KBM-7 (cell line): ENCODE measurements at places on chromosomes 13 and 19.

- no peak for DNase-seq
These were observed 744 bp downstream of the ZNF805 start for GRCh38 chr19:57241176-57241575.

DNA sequence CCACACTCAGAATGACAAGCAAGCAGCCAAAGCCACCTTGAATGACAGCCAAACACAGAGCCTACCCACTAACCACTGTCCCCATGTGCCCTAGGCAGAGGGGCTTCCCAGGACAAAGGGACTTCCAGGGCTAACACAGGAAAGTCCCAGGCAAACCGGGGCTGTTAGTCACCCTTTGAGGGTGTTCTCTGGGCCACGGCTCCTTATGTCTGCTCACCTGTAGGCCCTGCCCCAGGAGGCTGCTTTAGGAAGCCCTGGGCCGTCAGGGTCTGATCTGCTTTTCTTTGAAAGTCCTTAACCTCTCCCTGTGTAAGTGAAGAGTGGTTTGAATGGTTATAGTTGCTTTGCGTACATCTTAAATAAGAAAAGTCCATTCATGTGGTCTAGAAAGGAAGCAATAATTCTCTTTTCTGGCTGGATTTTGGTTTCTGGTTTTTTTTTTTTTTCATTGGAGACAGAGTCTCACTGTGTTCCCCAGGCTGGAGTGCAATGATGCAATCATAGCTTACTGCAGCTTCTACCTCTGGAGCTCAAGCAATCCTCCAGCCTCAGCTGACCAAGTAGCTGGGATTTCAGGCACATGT lies 161.4 kb downstream of the EFNB2 start:
- DNase-seq, result peak; percentile 11

DNA sequence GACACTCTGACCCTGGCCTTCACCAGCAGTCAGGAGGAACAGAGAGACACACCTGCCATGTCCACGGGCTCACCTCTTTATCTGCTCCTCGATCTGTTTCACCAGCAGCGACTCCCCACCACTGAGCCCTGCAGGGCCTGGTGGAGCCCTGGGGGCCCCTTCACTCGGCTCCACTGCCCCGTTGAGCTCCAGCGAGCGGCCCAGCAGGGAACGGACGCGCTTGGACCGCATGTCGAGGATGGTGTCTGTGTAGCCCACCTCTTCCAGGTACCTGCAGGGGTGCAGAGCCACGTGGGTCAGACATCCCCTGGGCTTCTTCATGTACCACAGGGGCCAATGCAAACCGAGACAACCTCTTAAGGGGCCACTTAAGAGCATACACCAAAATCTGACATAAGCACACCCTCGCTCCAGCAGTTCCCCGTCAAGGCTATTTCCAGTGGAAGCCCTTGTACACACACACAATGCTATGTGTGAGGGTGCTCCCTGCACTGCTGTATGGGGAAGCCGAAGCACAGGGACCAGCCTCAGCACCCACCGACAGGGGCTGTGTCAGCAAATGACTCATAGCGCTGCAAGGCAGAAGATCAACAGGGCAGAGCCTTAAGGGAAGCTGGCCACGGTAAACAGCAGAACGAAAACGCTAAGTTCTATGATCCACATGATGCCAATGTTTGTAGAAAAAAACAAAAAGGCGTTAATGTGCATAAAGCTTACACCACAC lies 12.7 kb upstream of the FKRP start:
- DNase-seq, result peak; percentile 60

DNA sequence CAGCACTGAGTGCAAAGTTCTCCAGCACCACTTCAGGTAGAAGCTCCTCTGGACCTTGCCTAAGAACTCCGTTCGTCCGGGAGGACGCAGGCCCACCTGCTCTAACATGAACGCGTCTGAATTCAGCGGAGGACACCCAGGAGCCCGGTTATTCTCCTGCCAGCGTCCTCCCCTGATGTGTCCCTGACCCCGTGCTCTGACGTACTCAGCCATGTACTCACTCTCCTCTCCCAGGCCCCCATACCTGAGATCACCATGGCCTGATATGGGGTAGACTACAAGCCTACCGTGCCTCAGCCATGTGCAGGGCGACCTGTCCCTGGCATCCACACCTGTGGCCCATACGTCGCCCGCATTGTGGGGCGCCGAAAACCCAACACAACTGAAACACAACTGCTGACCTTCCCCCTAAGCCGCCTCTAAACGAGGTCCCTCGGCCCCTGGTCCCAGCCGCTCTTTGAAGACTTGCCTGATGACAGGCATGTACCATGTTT lies 744 bp upstream of the ZNF584 start:
- no peak for DNase-seq

DNA sequence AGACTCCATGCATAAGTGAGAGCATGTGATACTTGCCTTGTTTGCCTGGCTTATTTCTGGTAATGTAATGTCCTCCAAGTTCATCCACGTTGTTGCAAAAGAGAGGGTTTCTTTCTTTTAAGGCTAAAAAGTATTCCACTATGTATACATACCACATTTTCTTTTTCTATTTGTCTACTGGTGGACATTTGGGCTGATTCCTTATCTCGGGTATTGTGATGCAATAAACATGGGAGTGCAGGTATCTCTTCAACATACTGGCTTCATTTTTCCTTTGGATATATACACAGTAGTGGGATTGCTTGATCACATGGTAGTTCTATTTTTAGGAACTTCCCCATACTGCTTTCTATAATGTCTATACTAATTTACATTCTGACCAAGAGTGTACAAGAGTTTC lies 49.6 kb upstream of the EBPL start:
- peak; percentile 38 for DNase-seq

- no peak for DNase-seq
These were observed 40.5 kb downstream of the DZIP1 start for GRCh38 chr13:95603887-95604555.
